ENCODE measurements at places on chromosomes 7 and 10. TPM values are rescaled to one million over a fixed set of nuclear protein-coding genes. Genes with fewer than 3 reads are reported as not detected.

The ZPBP gene
- not detected for total RNA-seq

The OR6V1 gene
- total RNA-seq, result not detected

The COL1A2 gene
- 4,115 TPM for total RNA-seq

The SAMD9 gene
- total RNA-seq, result 10.9 TPM

The FGF8 gene
- total RNA-seq, result not detected

The LRRN3 gene
- total RNA-seq, result 2.5 TPM

The CTBP2 gene
- total RNA-seq, result 58.2 TPM

The FAM25A gene
- 25.8 TPM for total RNA-seq

DNA sequence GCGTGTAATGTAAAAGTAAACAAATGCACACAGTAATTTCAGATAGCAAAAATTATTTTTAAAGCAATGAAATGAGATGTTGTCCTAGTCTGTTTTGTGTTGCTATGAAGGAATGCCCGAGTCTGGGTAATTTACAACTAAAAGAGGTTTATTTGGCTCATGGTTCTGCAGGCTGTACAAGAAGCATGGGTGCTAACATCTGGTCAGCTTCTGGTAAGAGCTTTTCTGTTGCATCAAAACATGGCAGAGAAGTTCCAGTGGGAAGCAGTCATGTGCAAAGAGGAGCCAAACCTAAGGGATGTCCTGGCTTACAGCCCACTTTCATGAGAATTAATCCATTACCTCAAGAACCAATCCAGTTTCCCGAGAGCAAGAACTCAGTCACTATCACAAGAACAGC lies 62.9 kb upstream of the MNX1 start:
- no peak for DNase-seq

GRCh38 chr7:141915565-141915964 lies 634 bp upstream of the OR9A4 start:
- no peak for DNase-seq

GRCh38 chr10:42950606-42951485 lies 126.0 kb upstream of the RET start:
- DNase-seq, result no peak

GRCh38 chr7:152669758-152670157 lies 6.2 kb downstream of the XRCC2 start:
- no peak for DNase-seq

- peak; percentile 63 for DNase-seq
Measured at GRCh38 chr7:110762546-110763225, 328.2 kb upstream of the LRRN3 start.

GRCh38 chr7:158428837-158429753 lies 158.5 kb downstream of the PTPRN2 start:
- no peak for DNase-seq

DNA sequence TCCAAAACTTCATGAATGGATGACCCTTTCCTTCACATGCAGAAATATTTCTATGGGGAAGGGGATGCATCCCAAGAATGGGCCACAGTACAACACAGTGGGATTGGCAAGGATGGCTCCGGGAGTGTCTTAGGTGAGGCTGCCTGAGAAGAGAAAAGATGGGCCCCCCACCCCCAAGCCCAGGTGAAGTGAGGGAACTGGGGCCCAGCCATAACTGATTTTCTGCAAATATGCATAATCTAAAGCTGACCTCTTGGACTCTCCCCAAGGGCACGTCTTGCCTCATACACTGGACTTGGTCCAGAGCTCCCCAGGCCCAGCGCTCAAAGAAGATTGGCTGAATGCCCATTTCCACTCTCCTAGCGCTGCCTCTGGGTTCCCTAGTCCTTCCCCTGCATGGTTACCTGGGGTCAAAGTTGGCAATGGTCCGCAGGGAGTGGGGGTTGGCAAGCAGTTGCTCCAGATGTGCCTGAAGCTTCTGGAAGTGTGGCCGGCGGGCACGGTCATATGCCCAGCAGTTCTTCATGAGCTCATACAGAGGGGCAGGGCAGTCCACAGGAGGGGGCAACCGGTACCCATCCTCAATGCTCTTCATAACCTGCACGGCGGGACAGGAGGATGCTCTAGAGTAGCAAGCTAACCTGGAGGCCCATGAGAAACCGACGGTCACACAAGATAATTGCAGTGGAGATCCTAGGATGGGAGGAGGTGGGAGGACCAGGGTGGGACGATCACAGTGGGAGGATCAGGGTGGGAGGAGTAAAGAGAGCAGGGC lies 12.3 kb downstream of the ZYX start:
- no peak for DNase-seq

DNA sequence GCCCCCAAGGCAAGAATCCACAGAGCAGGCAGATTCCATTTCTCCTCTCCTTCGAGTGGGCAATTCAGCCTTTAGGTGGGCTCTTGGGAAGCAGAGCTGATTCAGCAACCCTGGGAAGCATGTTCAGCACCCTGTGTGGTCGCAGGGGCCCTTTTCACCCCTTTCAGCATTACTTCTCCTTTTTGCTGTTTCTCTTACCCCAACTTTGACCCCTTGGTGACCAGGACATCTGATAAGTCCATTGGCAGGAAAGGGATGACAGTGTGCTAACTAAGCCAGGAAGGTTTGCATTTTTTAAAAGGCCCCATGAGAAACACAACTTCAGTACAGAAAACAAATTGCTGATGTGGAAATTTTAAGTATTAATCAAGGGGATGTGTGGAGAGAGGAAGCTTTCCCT lies 283.7 kb upstream of the NRP1 start:
- no peak for DNase-seq

DNA sequence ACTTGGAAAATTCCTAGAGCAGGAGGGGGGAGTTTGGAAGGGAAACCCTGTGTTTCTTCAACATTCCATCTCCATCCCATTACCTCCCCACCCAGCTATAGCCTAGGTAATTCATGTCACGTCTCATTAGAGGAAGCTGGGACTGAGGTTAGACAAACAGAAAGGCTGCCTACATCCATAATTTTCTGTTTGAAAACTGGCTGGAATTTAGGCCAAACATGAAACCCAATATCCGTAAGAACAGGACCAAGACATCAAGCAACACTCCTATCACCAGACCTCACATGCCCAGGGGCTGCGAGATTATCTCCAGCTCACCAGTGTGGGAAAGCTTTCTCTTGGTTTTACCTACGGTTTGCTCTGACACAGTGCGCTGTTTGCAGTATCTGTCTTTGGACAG lies 316.3 kb downstream of the FRMD4A start:
- peak; percentile 17 for DNase-seq

- peak; percentile 40 for DNase-seq
Measured at GRCh38 chr10:84965468-84965867, 637.1 kb downstream of the CCSER2 start.

DNA sequence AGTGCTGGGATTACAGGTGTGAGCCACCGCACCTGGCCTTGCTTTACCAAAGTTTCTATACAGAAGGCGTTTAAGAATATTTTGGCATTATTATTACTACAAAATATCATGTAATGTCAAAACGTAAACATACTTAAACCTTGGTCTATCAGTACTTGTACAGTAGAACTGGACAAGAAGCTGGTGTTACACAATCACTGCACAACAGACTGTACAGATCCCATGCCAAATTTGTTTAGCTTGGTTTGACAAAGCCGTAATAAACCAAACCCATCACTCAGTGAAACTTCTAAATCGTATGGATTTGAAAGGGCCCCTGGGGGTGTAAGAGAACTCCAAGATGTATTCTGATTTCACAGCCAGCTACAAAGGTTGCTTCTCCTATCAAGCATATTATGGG lies 51.8 kb upstream of the RHEB start:
- DNase-seq, result no peak

DNA sequence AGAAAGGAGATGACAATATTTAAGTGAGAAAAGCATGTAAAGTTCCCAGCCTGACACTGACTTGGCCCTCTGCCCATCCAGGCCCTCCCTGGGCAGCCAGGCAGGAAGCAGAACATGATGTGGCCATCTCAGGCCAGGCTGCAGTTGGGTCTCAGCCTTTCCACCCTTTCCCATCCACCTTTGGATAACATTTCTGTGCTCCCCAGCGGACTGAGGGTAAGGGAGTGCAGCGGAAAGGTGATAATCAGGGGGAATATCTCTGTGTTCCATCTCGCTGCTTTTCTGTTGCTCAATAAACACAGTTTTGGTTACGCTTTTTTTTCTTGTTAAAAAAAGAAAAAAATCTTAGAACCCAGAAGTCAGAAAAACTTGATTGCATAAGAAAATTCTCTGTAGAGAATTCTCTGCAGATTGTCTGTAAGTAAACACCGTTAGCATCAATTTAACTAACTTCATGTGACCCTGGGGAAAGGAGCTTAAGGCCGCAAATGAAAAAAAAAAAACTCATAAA lies 37.2 kb upstream of the TARP start:
- DNase-seq, result peak; percentile 32

DNA sequence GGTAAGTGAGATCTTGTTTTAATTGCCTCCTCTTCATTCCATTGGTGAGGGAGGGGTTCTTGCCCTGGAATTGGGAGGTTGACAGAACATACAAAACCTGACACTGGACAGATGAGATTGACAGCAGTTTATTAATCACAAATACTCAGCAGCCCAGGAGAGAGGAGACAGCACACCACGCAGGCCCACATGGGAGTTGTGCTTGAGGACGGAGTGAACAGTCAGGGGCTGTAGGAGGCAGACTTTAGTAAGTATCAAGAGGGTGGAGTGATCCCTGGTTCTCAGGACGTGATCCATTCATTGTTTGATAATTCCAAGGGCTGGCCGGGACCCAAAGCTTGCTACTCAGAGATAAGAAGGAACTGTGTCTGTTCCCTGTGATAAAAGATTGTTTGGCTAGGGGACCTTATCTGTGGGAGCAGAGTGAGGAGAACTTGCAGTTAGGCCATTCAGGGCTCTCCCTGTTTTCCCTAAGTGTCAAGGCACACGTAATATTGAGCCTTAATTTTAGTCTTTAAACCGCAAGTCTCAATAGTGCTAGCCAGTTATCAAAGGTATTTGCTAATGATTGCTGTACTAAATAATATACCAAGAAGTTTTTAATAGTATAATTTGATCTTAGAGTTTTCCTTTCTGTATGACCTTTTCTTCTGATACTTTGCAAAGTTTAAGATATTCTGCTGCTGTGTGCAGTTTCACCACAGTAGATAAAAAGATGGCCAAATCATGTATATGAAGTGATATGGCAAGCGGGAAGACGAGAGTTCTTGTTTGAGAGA lies 14.5 kb downstream of the CAPZA2 start:
- peak; percentile 15 for DNase-seq

- no peak for DNase-seq
Measured at GRCh38 chr10:37667736-37668135, 189.7 kb downstream of the ZNF248 start.

DNA sequence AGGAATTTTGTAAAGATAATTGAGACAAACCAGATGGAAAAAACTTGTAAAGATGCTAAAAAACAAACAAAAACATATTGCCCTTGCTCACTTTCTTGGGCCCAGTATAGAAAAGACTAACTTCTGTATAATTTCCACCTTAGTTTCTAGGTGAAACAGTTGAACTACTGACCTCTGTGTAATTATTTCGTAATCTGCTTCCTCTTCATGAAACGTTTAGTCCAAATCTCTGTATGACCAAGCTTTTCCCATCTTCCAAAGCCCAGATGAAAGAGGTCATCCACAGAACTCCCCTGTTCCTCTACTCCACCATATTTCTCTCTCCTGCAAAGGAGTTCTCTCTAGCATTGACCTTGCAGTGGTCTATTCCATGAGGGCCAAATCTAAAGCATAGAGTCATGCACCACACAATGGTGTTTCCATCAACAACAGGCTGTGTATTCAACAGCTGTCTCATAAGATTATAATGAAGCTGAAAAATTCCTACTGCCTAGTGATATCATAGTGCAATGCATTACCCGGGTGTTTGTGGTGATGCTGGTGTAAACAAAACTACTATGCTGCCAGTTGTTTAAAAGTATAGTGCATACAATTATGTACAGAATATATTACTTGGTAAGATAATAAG lies 647.6 kb downstream of the TNS3 start:
- DNase-seq, result peak; percentile 5

GRCh38 chr7:47945261-47946015 lies 2.8 kb downstream of the PKD1L1 start:
- peak; percentile 90 for DNase-seq

DNA sequence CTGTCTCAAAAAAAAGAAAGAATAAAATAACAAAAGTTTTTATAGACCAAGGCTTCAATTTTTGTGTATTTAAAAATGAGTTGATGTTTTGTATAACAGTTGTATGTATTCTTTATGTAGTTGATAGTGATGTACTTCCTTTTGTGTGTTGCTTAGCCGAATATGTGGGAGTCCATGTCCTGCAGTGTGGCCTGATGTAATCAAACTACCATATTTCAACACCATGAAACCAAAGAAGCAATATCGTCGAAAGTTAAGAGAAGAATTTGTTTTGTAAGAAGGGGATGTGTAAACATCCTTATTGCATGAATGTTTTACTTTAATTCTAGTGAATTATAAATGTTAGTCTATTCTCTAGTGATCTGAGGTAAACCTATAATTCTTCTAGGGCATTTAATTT lies 56.6 kb downstream of the MPLKIP start:
- no peak for DNase-seq
